ENCODE measurements at places on chromosomes 1 and 21.

DNA sequence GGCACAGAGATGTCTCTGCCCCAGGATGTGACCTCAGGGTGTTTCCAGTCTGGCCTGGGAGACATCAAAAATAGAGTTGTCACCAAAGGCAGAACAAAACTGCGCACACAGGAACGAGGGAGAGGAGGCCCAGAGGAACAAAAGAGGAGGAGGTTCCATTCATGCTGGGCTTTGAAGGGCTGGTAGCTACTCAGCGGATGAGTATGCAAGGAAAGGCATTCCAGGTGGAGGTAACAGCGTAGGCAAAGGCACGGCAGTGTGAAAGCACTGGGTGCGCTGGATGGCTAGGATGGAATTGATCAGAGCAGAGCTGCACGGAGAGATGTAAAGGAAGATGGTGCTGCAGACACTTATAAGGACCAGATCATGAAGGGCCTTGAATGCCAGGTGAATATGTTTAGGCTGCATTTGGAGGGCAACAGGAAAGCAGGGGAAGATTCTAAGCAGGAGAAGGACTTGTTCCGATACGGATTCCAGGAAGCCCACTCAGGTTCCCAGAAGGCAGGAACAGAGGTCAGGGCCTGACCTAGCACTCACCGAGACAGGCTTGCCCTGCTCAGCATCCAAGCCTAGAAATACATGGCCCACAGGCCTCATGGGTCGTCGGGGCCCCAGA lies 6.3 kb downstream of the COL16A1 start:
- DNase-seq: no peak

DNA sequence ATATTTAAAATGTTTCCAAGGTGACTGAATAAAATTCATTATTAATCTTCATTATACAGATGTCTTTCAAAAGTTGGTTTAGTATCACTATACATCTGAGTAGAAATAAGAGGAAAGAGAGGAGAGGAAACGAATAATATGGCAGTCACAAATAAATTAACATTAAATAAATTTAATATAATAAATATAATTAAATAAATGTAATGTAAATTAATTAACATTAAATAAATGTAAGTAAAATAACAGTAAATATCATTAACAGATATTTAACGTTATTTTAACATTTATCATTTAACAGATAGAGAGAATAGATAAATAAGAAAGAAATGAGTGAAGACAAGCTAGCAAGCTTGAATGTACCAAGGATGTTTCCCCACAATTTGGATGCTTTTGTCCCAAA lies 592.7 kb downstream of the NEGR1 start:
- no peak for DNase-seq

GRCh38 chr1:199784138-199784895 lies 243.2 kb upstream of the NR5A2 start:
- DNase-seq: peak; percentile 21

GRCh38 chr1:100266741-100267140 lies 725 bp downstream of the RTCA start:
- DNase-seq: no peak

DNA sequence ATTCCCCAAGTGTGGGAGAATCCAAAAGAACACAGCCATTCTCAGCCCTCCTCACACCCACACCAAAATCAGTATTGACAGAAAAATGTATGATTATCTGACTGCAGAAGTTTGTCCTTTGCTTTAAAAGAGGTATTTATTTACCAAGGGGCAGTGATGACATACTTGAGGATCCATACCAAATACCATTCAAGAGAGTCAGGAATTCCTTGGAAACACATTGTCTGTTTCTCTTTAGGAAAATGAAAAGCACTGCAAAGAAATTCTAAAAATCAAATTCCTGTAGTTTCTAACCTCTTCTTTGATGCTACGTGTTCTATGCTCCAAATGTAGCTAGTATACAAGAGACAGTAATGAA lies 509.6 kb upstream of the CXADR start:
- no peak for DNase-seq

- DNase-seq: no peak
Observed at GRCh38 chr1:5424802-5425703, 567.2 kb downstream of the NPHP4 start.

DNA sequence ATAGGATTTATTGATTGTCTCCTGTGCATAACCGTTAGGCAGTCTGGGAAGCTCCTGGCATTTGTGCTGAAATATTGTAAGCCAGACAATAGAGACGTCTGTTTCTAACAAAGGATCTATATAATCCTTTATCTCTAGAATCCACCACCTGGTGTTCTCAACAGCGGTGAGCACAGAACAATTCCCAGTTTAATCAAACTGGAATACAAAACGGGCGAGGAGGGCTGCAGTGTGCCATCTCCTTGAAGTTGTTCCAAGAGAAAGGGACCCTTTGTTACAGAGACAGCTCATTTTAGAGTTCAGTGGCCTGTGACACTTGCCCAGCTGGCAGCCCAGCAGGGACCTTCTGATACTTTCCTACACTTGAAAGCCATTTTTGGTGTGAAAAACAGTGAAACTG lies 162.8 kb upstream of the IVNS1ABP start:
- no peak for DNase-seq

- DNase-seq: no peak
Observed at GRCh38 chr1:76302711-76303339, 228.3 kb downstream of the ST6GALNAC3 start.

GRCh38 chr1:161733526-161733925 lies 12.2 kb downstream of the FCRLB start:
- DNase-seq: no peak

- no peak for DNase-seq
Observed at GRCh38 chr1:41261926-41262618, 20.0 kb upstream of the SCMH1 start.

DNA sequence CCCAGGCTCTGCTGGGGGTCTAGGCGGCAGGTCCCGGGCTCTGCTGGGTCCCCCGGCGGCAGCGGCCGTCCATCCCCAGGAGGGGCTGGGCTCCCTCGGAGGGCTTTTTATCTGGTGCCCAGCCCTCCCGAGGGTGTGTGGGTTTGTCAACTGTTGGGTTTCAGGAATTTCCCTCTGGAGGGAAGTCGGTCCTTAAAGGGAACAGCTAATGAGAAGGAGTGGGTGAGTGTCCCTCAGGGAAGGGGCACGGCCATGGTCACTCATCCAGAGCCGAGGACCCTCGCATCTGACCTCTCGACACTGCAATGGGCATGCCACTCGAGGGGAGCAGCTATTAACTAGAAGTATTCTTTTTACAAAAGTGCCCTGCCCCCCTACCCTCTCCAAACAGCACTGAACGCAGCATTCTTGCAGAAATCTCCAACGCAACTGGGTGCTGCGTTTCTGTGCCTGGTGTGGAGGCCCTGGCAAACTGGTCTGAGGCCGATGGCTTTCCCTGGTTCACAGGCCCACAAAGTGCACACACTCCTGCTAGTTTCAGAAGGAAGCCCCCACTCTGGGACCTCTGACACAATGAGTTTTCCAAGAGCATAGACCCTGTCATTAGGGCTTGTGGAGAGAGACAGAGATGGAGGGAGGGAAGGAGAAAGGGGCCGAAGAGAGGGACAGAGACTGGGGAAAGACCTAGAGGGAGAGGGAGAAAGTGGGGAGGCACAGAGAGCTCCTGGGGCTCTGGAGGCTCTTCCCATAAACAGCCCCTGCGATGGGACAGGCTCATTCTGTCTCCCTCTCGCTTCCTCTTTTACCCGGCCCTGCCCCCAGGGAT lies 1.0 kb upstream of the TSPEAR start:
- DNase-seq: no peak

- DNase-seq: no peak
Observed at GRCh38 chr21:46125846-46126301, 28.0 kb downstream of the COL6A2 start.

DNA sequence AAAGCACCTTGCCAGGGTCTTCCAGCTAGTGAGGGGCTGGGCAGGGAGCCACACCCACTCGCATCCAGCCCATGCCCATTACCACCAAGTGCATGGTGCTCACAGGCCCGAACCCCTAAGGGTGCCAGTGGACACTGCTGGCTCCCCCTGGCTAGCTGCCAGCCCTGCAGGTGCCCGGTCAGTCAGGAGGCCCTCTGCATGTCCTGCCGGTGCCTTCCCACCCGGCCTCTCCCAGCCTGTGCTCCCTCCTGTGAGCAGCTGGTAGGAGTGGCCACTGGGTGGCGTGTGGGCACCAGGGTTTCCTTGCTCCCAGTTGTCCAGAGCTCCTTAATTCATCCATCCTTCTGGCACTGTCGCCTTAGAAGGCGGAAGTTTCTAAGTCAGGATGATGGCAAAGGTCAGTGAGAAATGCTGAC lies 33.4 kb downstream of the QSOX1 start:
- peak; percentile 18 for DNase-seq

GRCh38 chr1:1061682-1062345 lies 12.3 kb downstream of the RNF223 start:
- no peak for DNase-seq

DNA sequence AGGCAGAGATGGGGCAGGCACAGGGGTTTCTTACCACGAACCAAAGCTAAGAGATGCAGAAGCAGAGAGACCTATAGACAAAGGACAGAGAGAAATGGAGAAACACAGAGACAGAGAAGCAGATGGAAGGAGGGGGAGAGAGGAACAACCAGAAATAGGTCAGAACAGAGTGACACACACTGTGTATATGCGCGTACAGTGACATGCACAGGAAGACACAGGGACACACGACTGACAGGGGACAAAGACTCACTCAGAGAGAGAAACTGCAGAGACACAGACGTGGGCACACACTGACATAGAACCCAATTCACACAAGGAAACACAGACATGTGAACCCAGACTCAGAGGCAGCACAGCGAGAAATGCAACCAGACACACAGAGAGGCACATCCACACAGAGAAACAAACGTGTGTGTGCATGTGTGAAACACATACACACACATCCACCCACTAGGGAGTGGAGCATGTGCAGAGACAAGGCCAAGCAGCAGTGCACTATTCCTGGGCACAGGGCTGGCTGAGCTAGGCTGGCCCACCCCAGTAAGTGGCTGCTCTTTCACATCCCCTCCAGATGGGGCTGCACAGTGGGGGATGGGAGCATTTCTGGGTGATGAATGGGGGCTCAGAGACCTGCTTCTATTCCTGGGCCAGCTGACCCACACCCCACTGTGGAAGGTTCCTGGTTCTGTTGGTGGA lies 123.4 kb upstream of the CSF3R start:
- no peak for DNase-seq

- DNase-seq: no peak
Observed at GRCh38 chr1:3170561-3171453, 101.8 kb downstream of the PRDM16 start.

GRCh38 chr1:160115545-160116282 lies at the start of gene ATP1A2:
Gene ATP1A2, plus strand, starts transcription at chr1:160115759. Its CDS starts 103 bp downstream, at chr1:160115862.
- DNase-seq: no peak

DNA sequence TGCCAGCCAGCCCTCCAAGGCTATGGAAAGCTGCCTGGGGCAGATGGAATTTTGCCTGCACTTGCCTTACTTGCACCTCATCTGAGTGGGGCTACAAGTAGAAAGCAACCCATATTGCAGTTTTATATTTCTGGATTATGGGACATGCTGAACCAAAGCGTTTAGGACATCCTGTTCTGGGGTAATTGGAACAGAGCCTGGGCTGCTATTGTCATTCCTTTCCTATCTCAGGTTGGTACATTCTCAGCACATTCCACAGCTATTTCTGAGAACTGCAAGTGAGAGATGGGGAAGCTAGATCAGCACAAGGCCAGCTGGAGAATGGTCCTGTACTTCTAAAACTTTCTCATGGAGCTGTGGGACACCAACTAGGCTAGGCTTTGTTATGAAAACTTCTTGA lies 713.8 kb downstream of the KCNT2 start:
- DNase-seq: no peak

DNA sequence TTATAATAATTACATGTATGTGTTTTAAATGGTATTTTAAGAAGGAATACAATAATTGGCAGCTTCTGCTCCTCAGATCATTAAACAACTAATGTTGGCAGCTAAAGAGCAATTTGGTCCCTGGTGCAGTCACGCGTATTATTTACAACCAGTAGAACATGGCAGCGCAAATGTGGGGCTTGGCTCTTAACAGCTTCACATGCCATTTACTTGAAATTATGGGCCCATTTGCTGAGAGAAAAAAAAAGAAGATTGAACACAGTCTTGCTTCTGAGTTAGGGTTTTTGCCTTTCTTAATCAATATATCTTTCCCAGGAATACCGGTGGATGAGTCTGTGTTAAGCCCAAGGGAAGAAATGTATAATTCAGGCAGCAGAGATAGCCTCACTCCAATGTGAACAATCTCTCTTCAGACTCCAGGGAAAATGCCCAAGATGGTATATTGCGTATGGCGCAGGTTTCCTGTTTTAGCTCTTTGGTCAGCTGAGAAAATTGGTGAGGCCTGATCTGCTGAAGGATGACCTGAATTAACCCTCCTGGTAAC lies 174.5 kb downstream of the DISC1 start:
- no peak for DNase-seq

DNA sequence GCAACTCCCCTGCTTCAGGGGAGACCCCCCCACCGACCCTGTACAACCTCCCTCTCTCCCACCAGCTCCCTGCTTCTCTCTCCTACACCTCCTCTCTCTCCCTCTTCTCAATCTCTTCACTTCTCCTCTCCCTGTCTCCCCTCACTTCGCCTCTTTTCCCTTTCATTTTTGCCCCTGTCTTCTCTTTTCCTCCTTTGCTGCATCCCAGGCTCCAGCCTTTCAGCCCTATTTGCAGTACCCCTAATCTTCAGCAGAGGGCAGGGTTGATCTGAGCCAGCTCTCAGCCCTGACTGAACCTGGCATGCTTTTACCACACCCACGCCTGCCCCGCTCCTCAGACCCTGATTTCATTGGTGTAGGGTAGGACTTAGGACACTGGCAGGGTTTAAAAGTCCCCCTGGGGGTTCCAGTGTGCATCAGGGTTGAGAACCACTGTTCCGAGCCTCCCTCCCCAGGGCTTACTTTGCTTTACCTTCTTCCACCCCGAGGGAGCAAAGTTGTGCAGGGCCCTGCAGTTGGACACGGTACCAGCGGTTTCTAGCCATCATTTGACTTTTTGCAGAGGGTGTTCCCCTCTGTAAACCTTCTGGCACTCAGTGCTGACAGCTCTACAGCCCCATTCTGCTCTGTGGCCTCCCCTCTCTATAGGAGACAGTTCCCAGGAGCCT lies 67.3 kb upstream of the CNTN2 start:
- no peak for DNase-seq

GRCh38 chr1:59705466-59706302 lies 109.1 kb upstream of the HOOK1 start:
- DNase-seq: peak; percentile 15

- no peak for DNase-seq
Observed at GRCh38 chr1:89332461-89332860, 31.4 kb upstream of the GBP6 start.
